ENCODE measurements at places on chromosomes 16 and 17.
A peak's percentile ranks its signal among the peaks of the same experiment; 100 is the strongest.

DNA sequence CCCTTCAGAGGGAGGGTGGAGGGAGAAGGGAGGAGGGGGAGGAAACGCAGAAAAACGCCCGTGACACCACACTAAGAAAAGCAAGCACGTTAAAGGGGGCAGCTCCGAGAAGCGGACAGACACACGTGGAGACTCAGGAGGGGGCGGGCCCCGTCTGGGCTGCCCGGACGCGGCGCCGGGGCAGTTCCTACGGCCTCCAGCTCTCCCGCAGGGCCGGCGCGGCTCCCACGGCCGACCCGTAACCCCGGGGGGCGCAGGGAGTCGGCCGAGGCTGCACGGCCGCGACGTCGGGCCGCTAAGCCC is 362 bp downstream of the KLHDC4 start:
- H3K4me3 ChIP-seq, result peak overlapping the region; percentile 81
- DNase-seq, result no peak
- H3K27ac ChIP-seq, result peak overlapping the region; percentile 82
- no peaks in the 10 kb centered on the region for H3K36me3 ChIP-seq
- peaks cover 21% of the 10 kb centered on the region for H3K4me1 ChIP-seq

DNA sequence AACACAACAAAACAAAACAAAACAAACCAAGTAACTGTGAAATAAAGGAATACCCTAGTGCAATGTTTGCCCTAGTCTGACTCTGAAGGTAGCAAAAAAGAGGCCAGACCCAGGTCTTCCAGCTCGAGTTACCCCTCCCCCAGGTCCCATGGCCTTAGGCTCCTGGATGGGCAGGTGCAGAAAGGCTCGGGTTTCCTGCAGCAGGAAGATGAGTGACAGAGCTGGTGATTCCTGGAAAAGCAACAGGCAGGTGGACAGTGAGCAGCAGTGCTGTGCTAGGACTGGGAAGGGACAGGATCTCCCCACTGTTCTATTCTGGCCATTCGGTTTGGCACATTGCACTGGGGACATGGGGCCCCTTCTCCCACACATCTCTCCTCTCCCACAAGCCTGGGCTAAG is 42.9 kb upstream of the MRTFB start:
- H3K4me1 ChIP-seq, result no peaks in the 10 kb centered on the region
- H3K27me3 ChIP-seq, result no peaks in the 10 kb centered on the region
- H3K36me3 ChIP-seq, result no peaks in the 10 kb centered on the region
- no peak for DNase-seq
- H3K4me3 ChIP-seq, result no peak overlapping the region

DNA sequence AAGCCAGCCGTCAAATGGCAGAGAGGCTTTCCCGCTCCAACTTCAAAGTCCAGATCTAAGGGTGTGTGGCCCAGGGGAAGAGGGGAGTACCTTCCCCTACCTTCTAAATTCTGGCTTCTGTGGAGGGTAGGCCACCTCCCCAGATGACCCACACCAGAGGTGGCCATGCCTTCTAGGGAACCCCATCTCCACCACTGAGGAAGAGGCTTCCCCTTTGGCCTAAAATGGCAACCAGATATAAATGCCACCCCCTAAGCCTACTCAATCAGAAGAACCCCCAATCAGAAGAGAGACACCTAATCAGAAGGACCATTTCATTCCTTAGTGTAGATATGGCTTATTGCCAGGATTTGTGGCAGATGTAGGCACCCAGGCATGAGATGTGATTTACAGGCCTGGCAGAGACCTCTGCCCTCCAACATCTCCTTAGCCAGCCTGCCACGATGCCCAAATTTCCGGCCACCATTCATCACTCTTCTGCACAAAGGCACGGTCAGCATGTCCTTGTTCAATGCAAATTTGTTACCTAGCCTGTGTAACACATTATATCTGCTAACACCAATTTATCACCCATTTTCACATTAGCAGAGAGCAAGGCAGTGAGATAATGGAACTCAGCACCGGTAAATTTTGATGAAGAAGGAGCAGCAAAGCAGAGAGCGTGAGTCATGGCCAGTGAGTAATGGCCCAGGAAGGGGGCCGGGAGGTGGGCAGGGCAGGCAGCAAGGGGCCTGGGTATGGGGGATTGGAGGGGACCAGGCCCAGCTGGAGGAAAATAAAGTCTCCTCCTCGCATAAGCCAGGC is 1.2 kb upstream of the MGAT5B start:
- peaks cover 45% of the 10 kb centered on the region for H3K27me3 ChIP-seq
- H3K4me1 ChIP-seq, result peaks cover 22% of the 10 kb centered on the region
- H3K27ac ChIP-seq, result no peak overlapping the region
- H3K36me3 ChIP-seq, result no peaks in the 10 kb centered on the region

DNA sequence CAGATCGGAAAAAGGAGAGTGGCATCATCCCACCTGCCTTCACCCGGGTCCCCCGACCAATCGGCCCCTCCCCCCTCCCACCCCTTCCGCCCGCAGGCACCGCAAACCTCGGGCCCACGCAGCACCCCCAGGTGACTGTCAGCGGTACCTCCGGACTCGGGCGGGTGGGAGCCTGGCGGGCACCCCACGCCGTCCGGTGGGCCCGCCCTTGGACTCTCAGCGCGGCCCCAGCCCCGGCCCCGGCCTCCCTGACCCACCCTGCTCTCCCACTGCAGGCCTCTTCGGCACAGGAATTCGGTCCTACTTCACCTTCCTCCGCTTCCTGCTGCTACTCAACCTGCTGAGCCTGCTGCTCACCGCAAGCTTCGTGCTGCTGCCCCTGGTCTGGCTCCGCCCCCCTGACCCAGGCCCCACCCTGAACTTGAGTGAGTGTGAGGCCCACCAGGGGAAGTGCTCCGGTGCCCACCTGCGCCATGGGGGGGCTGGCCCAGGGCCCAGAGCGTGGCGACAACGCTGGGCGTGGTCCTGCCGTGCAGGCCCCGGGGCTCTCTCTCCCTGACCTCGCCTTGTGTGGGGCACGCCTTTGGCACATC is 1.6 kb downstream of the TMC8 start:
- DNase-seq, result no peak
- peaks cover 42% of the 10 kb centered on the region for H3K4me1 ChIP-seq
- peak overlapping the region; percentile 22 for H3K4me3 ChIP-seq
- no peak overlapping the region for H3K27ac ChIP-seq

DNA sequence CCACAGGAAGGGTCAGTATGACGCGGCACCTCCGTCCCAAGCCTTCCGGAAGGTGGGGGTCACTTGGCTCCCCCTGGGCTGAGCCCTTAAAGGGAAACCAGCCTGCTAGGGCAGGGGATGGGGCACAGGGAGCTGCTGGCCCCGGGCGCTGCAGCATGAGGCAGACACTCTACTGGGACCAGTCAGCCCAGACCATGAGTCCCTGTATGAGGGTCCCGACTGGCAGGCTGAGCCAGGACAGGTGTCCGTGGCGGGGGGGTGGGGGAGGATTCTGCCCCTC is 43.4 kb upstream of the ZC3H18 start:
- H3K27ac ChIP-seq, result no peak overlapping the region
- DNase-seq, result no peak
- no peaks in the 10 kb centered on the region for H3K36me3 ChIP-seq
- no peak overlapping the region for H3K4me3 ChIP-seq

DNA sequence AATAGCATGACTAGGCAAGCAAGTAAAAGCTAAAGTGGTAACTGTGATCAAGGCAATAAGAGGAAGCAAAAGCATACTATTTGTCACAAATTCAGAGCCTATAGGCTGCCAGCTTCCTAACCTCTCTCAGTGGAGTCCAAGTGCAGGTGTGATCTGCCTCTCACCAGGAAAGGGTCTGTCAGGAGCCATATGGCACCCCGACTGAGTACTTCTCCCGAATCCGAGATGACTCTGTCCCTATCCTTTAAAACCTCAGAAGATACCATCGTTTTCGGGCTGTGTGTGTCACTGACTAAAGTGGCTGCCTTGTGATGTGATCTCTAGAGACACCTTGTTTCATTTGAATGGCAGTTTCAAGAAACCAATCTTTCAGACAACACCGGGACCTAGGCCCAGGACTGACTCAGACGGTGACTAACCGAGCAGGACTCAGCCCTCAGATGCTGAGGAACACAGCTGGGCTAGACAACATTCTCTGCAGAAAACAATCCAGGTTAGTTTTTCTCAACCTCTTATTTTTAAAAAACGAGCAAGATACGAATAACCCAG is 63.6 kb downstream of the SMG6 start:
- peak overlapping the region; percentile 81 for H3K27ac ChIP-seq
- H3K36me3 ChIP-seq, result no peaks in the 10 kb centered on the region
- no peak overlapping the region for H3K4me3 ChIP-seq
- peaks cover 49% of the 10 kb centered on the region for H3K4me1 ChIP-seq

- H3K27ac ChIP-seq, result no peak overlapping the region
- no peaks in the 10 kb centered on the region for H3K27me3 ChIP-seq
Measured at GRCh38 chr17:43618276-43618675, 43.4 kb downstream of the MEOX1 start.

DNA sequence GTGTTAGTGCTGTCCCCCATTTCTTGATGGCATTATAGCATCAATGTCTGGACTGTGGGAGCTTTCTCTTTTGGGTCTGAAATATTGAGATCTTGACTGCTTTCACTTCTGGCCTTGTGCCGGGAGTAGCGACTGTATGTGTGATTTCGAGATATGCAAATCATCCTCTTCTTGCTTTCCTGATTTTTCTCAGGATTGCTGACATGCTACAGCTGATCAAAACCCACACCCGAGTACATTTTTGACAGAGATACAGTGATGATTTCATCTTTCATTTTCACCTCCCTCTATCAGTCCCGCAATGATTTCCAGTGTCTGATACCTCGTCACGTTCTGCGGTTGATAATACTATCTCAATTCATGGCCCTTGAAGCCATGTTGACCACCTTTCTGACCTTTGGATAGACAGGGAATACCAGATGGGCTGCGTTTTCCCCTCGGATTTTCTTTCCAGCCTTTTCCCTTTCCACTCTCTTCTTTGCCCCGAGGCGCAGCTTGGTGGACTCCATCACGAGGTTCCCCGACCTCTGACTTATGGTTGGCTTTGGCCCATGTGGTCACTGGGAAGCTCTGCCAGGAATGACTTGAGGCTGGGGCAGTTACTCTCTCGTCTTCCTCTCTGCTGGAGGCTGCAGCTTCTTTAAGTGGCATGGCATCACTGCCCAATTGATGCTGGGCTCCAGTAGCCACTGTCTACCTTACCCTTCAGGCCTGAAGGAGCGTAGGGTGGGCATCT is 184.4 kb downstream of the SNX29 start:
- H3K4me3 ChIP-seq, result no peak overlapping the region
- H3K4me1 ChIP-seq, result peaks cover 23% of the 10 kb centered on the region
- DNase-seq, result no peak

GRCh38 chr16:72884573-72884972 is 163.4 kb downstream of the ZFHX3 start:
- no peaks in the 10 kb centered on the region for H3K4me1 ChIP-seq
- H3K36me3 ChIP-seq, result peaks cover 56% of the 10 kb centered on the region
- H3K27ac ChIP-seq, result no peak overlapping the region
- DNase-seq, result no peak
- H3K27me3 ChIP-seq, result no peaks in the 10 kb centered on the region

GRCh38 chr17:31295489-31295871 is 1.6 kb downstream of the OMG start:
- no peaks in the 10 kb centered on the region for H3K4me1 ChIP-seq
- H3K27me3 ChIP-seq, result no peaks in the 10 kb centered on the region
- H3K27ac ChIP-seq, result no peak overlapping the region
- no peak overlapping the region for H3K4me3 ChIP-seq
- no peak for DNase-seq
- H3K36me3 ChIP-seq, result no peaks in the 10 kb centered on the region

GRCh38 chr17:37261286-37261685 is 114.5 kb upstream of the C17orf78 start:
- H3K36me3 ChIP-seq, result peaks cover 74% of the 10 kb centered on the region
- no peak for DNase-seq
- no peak overlapping the region for H3K4me3 ChIP-seq
- H3K27me3 ChIP-seq, result no peaks in the 10 kb centered on the region
- H3K27ac ChIP-seq, result no peak overlapping the region
- no peaks in the 10 kb centered on the region for H3K4me1 ChIP-seq

DNA sequence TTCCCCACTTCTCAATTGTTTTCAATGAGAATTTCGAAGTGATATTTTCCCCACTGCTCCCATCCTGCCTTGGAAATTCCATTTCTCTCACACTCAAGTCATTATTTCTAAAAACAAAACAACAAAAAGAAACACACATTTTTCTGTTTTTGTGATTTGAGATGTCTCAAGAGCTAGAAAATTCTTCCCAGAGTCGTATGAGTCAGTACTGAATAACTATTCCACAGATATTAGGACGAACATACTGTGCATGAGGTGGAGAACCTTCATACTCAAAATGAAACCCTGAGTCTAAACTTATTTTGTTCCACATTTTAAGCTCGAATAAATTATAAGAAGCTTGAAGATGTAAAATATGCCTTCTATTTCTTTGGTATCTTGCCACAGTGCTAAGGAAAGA is 204.6 kb downstream of the SLC39A11 start:
- no peak for DNase-seq
- H3K4me1 ChIP-seq, result no peaks in the 10 kb centered on the region
- no peaks in the 10 kb centered on the region for H3K36me3 ChIP-seq

- no peaks in the 10 kb centered on the region for H3K4me1 ChIP-seq
- no peak overlapping the region for H3K4me3 ChIP-seq
- H3K36me3 ChIP-seq, result no peaks in the 10 kb centered on the region
- no peak overlapping the region for H3K27ac ChIP-seq
- no peaks in the 10 kb centered on the region for H3K27me3 ChIP-seq
- no peak for DNase-seq
Measured at GRCh38 chr17:34709158-34709754, 129.9 kb downstream of the TMEM132E start.

GRCh38 chr17:48125829-48126531 is 18.4 kb downstream of the SNX11 start:
- H3K4me1 ChIP-seq, result no peaks in the 10 kb centered on the region
- no peak for DNase-seq
- no peak overlapping the region for H3K4me3 ChIP-seq

DNA sequence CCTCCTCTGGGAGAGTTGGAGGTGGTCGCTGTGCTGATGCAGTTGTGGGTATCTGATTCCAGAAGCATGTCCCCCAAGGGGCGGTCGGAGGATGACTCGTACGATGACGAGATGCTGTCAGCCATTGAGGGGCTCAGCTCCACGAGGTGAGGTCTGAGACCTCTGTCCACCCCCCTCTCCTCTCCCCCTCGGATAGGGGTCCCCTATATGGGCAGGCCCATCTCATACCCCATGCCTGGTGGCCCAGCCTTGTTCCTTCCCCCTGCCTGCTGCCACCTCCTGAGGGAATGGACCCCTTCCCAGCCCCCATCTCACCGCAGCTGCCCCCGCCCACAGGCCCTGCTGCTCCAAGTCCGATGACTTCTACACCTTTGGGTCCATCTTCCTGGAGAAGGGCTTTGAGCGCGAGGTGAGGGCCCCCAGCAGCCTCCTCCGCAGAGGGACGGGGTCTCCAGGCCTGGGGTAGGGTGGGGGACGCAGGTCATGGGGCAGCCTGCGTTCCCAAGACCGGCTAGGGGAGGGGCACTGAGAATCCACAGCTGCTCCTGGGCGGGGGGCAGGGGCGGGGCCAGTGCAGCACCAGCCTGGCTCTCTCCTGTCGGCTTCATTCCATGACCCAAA is 39.2 kb downstream of the ADCY7 start:
- no peak overlapping the region for H3K27ac ChIP-seq
- no peaks in the 10 kb centered on the region for H3K36me3 ChIP-seq
- H3K4me1 ChIP-seq, result peaks cover 5% of the 10 kb centered on the region

- H3K27me3 ChIP-seq, result no peaks in the 10 kb centered on the region
- no peaks in the 10 kb centered on the region for H3K4me1 ChIP-seq
- DNase-seq, result peak; percentile 2
- H3K27ac ChIP-seq, result no peak overlapping the region
- no peak overlapping the region for H3K4me3 ChIP-seq
Measured at GRCh38 chr17:45363498-45363897, 46.7 kb upstream of the MAP3K14 start.

- H3K27me3 ChIP-seq, result no peaks in the 10 kb centered on the region
- peaks cover 79% of the 10 kb centered on the region for H3K4me1 ChIP-seq
- peaks cover 6% of the 10 kb centered on the region for H3K36me3 ChIP-seq
- H3K4me3 ChIP-seq, result peak overlapping the region; percentile 34
- peak; percentile 81 for DNase-seq
- H3K27ac ChIP-seq, result peak overlapping the region; percentile 95
Measured at GRCh38 chr17:48547808-48548522, 3.1 kb upstream of the HOXB2 start.

Data from sigmoid colon (tissue), 7 donors.